T-cell (primary cell): ENCODE measurements at places on chromosomes 4 and X. TPM values are rescaled to one million over a fixed set of nuclear protein-coding genes. Genes with fewer than 3 reads are reported as not detected.

Gene F8A1
- 58.7 TPM for total RNA-seq

Gene VSIG4
- 0.54 TPM for total RNA-seq

Gene PCYT1B
- not detected for total RNA-seq

Gene ESX1
- not detected for total RNA-seq

- H3K27me3 ChIP-seq, result no peaks in the 10 kb centered on the region
- no peak overlapping the region for H3K27ac ChIP-seq
- no peak overlapping the region for H3K4me3 ChIP-seq
- DNase-seq, result no peak
Measured at GRCh38 chr4:11614426-11614825, 185.7 kb upstream of the HS3ST1 start.

DNA sequence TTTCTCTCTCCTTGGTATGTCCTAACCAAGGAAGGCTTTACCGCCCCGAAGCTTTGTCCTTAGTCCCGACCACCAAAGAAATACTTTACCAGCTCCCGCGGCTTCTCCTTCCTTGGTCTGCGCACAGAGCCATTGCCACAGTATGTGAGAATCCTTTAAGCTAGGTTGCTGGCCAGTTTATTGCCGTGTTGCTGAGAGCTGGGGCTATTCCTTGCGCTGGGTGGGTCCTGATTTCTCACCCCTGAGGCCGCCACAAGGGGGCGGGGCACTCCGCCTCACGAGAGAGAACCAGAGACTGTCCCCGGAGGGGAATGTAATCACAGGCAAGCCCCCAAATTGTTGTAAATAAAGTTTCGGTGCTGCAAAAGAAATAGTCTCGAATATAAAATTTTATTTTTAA lies 331.0 kb upstream of the PCDH10 start:
- no peaks in the 10 kb centered on the region for H3K36me3 ChIP-seq
- no peaks in the 10 kb centered on the region for H3K4me1 ChIP-seq
- DNase-seq, result no peak
- no peaks in the 10 kb centered on the region for H3K27me3 ChIP-seq

DNA sequence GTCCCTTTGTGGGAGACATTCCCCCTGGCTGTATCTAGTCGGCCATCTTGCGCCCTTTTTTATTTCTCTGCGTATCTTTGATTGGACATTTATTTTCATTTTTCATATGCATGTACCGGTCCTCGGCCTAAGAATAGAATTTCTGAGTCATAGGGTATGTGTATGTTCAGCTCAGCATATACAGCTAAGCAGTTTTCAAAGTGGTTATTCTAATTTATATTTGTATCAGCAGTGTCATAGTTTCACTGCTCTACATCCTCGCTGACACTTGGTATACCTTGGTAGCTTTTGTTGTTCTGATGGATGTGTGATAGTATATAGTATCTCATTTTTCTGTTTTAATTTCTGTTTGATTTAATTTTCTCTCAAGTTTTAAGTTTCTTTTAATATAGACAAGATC lies 38.7 kb downstream of the BEX3 start:
- no peak for DNase-seq
- H3K27ac ChIP-seq, result no peak overlapping the region
- no peaks in the 10 kb centered on the region for H3K4me1 ChIP-seq
- no peaks in the 10 kb centered on the region for H3K36me3 ChIP-seq
- H3K27me3 ChIP-seq, result no peaks in the 10 kb centered on the region

- H3K4me1 ChIP-seq, result no peaks in the 10 kb centered on the region
- H3K27me3 ChIP-seq, result no peaks in the 10 kb centered on the region
- no peaks in the 10 kb centered on the region for H3K36me3 ChIP-seq
- DNase-seq, result no peak
- H3K27ac ChIP-seq, result no peak overlapping the region
- no peak overlapping the region for H3K4me3 ChIP-seq
Measured at GRCh38 chr4:96315815-96316214, 475.9 kb downstream of the PDHA2 start.

DNA sequence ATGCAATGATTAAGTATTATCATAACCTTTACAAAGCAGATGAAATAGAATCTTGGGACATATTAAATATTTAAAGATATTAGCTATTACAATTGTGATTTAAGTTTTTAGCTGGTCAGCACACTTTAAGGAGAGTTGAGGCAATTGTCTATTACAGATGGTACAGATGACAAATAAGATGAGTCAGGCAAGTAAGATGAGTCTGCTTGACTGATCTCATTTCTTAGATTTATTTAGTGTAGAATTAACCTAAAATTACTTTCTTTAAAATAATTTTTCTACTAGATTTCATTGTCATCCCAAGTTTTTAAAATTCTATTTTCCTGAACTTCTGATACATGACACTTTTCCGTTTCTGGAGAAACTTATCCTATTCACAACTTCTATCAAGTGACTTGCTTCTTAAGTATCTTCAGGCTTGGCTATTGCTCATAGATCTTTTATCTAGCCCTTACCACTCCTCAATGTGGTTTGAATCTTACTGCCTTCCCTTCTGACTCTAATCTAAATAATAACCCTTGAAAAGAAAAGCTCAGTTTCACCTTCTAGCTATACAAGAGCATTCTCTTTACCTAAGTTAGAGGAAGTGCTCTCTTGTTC lies 32.9 kb downstream of the CXCL1 start:
- H3K4me1 ChIP-seq, result no peaks in the 10 kb centered on the region
- no peak overlapping the region for H3K4me3 ChIP-seq
- H3K27me3 ChIP-seq, result no peaks in the 10 kb centered on the region

- H3K36me3 ChIP-seq, result no peaks in the 10 kb centered on the region
- H3K4me3 ChIP-seq, result no peak overlapping the region
- H3K4me1 ChIP-seq, result no peaks in the 10 kb centered on the region
- no peak for DNase-seq
- H3K27ac ChIP-seq, result no peak overlapping the region
- H3K27me3 ChIP-seq, result no peaks in the 10 kb centered on the region
Measured at GRCh38 chrX:44946771-44947170, 73.8 kb downstream of the KDM6A start.

DNA sequence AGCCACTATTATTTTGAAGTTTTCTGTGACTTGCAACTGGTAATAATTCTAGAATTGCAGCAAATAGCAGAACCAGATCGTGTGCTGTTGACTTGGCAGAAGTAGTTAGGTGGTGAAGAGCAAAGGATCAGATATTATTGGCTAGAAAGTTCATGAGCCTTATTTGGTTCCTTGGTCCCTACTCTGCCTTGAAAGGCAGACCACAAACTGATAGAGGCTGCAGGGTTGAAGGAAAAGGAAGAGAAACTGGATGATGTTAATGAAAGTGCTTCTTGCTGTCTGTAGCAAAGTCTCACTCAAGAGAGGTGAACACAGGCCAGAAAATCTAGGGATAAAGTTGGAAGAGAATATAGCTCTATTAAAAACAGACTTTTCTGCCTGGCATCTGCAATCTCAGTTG lies 41.2 kb upstream of the RNF150 start:
- DNase-seq, result no peak
- H3K4me3 ChIP-seq, result no peak overlapping the region
- H3K4me1 ChIP-seq, result no peaks in the 10 kb centered on the region

DNA sequence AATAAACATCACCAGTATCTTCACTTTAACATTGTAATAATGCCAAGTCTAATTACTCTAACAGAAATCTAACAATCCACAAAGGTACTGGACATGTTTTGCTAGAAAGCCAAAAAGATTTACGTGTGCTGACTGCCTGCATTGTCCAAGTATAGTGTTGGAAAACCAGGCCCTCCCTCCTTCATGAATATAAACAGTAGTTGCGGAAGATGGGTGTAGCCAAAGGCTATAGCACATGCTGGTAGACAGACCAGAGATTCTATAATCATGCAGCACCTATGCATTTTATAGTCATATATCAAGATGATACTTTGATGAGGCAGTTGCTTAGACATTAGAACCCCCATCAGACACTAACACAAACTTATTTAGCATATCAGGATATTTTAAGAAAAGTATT lies 22.6 kb downstream of the ZNF280C start:
- peaks cover 10% of the 10 kb centered on the region for H3K36me3 ChIP-seq
- no peaks in the 10 kb centered on the region for H3K27me3 ChIP-seq
- no peaks in the 10 kb centered on the region for H3K4me1 ChIP-seq
- no peak overlapping the region for H3K27ac ChIP-seq

- no peak overlapping the region for H3K4me3 ChIP-seq
- no peaks in the 10 kb centered on the region for H3K36me3 ChIP-seq
- H3K4me1 ChIP-seq, result peaks cover 7% of the 10 kb centered on the region
- DNase-seq, result no peak
Measured at GRCh38 chr4:151324752-151325110, 674 bp downstream of the SH3D19 start.

DNA sequence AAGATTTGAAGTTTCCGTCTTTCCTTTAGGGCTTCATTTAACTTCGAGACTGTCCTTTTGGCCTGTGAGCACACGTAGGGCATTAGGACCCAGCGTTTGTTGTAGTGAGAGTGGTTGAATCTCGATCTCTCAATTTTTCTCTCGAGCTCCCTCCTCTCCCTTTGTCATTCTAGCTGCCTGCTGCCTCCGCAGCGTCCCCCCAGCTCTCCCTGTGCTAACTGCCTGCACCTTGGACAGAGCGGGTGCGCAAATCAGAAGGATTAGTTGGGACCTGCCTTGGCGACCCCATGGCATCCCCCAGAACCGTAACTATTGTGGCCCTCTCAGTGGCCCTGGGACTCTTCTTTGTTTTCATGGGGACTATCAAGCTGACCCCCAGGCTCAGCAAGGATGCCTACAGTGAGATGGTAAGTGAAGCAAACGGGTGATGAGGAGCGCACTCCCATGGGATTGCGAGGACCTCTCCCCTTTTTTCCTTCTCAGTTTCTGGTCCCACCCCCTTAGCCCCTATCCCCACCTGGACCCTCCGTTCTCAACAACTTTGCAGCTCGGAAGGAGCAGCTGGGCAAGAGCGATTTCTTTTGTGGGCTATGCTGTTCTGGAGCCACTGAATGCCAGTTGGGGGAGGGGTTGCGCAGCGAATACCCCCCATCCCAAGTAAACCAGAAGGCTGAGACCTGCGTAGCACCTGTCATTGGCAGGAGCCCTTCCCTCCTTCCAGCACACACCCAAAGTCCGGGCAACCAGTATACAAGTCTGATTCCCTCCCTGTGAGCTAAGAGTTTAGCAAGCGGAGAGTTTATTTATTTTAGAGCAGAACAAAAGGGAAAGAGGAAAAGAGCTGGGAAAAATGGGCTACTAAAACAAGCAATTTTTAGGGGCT lies at the start of gene TMEM35A:
Gene TMEM35A, plus strand, starts transcription at position 164 of the 883 bp plus-strand sequence. Its CDS starts 124 bp downstream, at position 288.
- no peak for DNase-seq
- H3K4me1 ChIP-seq, result no peaks in the 10 kb centered on the region
- H3K27ac ChIP-seq, result no peak within 1 kb of the TSS
- peaks cover 16% of the 10 kb centered on the region for H3K27me3 ChIP-seq
- H3K4me3 ChIP-seq, result no peak within 1 kb of the TSS
- no peaks in the 10 kb centered on the region for H3K36me3 ChIP-seq

GRCh38 chr4:83810428-83810827 lies 274.5 kb downstream of the GPAT3 start:
- no peak for DNase-seq
- no peak overlapping the region for H3K4me3 ChIP-seq
- no peaks in the 10 kb centered on the region for H3K4me1 ChIP-seq
- H3K27ac ChIP-seq, result no peak overlapping the region
- H3K27me3 ChIP-seq, result no peaks in the 10 kb centered on the region

DNA sequence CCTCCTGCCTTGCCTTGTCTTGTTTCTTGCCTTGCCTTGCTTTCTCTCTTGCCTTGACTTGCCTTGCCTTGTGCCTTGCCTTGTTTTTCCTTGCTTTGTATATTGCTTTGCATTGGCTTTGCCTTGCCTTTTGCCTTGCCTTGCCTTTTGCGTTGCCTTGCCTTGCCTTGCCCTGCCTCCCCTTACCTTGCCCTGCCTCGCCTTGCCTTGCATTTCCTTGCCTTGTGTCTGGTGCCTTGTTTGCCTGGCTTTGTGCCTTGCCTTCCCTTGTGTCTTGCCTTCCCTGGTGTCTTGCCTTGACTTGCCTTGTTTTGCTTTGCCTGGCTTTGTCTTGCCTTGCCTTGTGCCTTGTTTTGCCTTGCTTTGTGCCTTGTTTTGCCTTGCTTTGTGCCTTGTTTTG lies 89.7 kb downstream of the TAB3 start:
- H3K4me3 ChIP-seq, result no peak overlapping the region
- no peak overlapping the region for H3K27ac ChIP-seq
- H3K27me3 ChIP-seq, result no peaks in the 10 kb centered on the region

- no peaks in the 10 kb centered on the region for H3K27me3 ChIP-seq
- H3K36me3 ChIP-seq, result no peaks in the 10 kb centered on the region
- no peaks in the 10 kb centered on the region for H3K4me1 ChIP-seq
- no peak for DNase-seq
Measured at GRCh38 chr4:110137829-110138228, 60.6 kb downstream of the ELOVL6 start.

- no peaks in the 10 kb centered on the region for H3K36me3 ChIP-seq
- no peak overlapping the region for H3K27ac ChIP-seq
- no peak for DNase-seq
- H3K4me3 ChIP-seq, result no peak overlapping the region
- H3K27me3 ChIP-seq, result peaks cover 6% of the 10 kb centered on the region
- no peaks in the 10 kb centered on the region for H3K4me1 ChIP-seq
Measured at GRCh38 chr4:4800646-4801408, 58.6 kb upstream of the MSX1 start.

DNA sequence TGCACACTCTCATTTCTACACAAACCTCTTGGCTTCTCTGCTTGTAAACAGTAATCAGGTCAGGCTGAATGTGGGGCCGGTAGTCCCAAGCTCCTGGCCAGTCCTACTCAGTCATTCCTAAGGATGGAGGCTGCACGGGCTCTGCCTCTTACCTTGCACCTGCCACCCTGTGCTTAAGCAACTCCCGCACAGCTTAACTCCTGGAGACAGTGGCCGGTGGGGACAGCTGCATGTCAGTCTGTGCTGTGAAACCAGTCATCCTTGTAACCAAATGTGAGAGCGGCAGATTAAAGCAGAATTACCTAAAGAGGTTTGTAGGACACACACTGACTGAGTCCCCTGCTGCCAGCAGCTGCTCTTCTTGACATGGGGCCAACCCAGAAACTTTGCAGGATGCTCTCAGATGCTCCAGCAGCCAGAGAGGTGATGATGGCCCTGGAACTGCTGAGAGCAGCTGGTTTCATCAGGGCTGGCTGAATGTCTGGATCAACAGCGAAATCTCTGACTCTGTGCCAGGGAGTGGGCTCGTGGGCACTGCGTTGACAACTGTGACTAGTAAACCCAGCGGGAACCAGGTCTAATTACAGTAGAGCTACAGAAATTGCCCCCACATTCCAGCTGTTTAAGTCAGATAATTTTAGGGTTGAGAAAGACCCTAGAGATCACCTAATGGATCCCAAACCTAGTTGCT lies 123.7 kb downstream of the ANAPC4 start:
- no peaks in the 10 kb centered on the region for H3K4me1 ChIP-seq
- no peaks in the 10 kb centered on the region for H3K36me3 ChIP-seq
- H3K27ac ChIP-seq, result no peak overlapping the region
- no peak overlapping the region for H3K4me3 ChIP-seq

DNA sequence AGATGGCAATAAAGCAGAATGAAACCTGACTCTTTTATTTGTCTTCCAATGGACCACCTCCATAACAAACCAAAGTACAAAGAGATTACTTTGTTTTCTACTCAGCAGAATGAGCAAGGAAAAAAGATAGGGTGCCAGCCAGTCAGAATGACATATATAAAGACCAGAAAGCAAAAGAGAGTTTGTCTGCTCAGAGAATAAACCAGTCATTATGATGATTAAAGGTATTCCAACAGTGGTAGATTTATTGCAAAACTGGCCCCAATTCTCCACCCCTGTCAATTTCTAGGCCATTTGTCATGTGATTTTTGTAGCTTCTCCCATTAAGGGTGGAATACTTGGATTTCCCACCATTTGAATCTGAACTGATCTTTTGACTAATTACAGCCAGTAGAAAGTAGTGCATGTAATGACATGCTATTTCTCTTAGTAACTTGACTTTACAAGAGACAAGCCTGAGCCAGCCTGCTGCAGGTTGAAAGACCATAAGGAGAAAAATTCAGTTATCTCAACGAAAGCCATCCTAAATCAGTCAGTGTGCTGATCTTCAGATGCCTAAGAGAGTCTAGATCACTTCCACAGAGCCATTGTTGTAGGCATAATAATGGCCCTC lies 203.1 kb downstream of the EPHA5 start:
- H3K27ac ChIP-seq, result no peak overlapping the region
- DNase-seq, result no peak
- H3K27me3 ChIP-seq, result no peaks in the 10 kb centered on the region
- no peak overlapping the region for H3K4me3 ChIP-seq
